RPMI8226 (cell line): ENCODE measurements at places on chromosomes 5 and 9.

DNA sequence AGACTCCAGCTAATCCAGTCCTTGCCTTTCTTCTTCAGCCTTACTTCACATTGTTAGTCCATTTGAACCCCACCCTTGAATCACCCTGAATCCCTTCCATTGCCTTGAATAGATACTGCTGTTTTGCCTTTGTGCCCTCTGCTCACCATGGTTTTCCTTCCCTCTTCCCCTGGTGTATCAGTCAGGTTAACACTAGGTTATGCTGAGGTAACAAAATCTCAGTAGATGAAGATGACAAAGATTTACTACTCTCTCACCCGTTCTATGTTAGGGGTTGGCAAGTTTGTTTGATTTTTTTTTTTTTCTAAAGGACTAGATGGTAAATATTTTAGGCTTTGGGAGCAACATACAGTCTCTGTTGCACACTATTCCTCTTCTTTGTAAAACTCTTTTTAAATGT lies 3.3 kb upstream of the VLDLR start:
- no peak for DNase-seq

GRCh38 chr9:90343366-90343765 lies 299.3 kb downstream of the DIRAS2 start:
- no peak for DNase-seq

DNA sequence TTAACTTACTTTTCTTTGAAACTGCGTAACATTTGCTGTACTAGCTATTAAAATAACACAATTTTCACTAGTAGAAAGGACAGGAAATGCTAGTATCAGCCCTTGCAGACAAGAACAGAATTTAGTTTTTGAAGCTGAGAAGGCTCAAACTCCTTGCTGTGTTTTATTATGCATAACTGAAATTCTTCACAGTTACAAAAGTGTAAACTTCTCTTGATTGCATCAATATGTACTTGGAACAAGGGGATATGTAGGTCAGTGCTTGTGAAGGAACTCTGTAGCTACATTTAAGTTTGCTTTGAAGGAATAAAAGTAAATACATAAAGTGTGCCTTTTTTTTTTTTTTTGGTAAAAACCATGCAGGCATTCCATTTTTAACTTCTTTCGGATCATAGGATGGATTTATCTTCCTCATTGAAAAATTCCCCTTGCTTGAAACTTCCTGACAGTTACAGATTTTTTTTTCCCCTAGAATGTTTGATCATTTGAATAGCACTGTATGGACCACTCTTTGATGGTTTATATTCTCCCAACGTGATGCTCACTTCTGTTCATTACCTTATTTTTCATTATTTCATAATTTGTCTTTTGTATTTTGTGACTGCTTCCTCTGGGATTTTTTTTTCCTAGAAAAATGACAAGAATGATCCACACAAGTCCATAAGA lies 94.9 kb upstream of the DAB2 start:
- no peak for DNase-seq

GRCh38 chr5:145945620-145946111 lies 9.3 kb downstream of the SH3RF2 start:
- no peak for DNase-seq

- DNase-seq, result no peak
Measured at GRCh38 chr9:14924230-14925219, 14.3 kb upstream of the FREM1 start.

GRCh38 chr5:21573416-21574314 lies 1279.5 kb downstream of the CDH12 start:
- DNase-seq, result no peak

DNA sequence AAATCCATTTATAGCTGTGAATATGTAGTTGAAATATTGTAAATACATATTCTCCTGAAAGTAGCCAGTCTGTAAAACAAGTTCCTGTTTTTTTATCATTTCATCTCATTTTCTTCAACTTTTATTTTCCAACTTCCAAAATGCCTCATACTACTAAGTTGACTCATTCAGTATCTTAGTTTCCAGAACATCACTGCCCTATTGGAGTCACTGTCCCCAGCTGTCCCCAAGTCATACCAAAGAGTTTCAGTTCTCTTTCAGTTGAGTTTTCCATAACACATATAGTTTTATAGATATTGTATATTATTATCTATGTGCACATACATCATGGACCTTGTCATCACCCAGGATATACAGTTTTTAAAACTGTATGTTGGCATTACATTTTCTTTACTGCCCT lies 261.7 kb downstream of the CDH12 start:
- DNase-seq, result no peak

DNA sequence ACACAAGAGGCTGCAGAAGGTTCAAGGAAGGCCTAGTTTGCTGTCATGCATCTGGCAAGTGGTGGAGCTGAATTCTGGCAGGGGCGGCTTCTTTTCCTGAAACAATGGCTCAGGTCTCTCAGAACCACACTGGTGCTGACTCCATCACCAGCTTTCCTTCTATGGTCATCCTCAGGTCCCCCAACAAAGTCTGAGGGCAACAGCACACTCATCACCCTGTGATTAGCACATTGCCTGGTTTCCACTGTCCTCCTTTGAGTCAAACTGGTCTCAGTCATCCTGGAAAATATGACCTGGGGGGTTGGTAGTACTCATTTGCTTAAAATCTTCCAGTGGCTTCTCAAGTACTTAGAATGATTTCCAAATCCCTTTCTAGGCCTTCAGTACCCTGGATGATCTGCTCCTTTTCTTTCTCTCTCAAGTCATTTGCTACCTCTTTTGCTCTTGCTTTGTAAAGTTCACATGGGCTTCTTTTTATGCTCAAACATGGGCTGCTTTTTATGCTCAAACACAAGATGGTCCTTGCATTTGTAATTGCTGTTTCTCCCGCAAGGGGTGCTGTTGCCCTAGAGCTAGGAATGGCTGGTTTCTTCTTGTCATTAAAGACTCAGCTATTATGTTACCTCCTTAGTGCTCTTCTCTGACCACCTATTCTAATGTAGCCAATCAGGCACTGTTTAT lies 144.9 kb downstream of the ALDH1A1 start:
- peak; percentile 4 for DNase-seq

GRCh38 chr5:1060535-1060981 lies 51.3 kb downstream of the SLC12A7 start:
- no peak for DNase-seq

- no peak for DNase-seq
Measured at GRCh38 chr9:128727640-128728248, 3.8 kb upstream of the ZDHHC12 start.

GRCh38 chr9:109717342-109717741 lies 62.7 kb upstream of the PALM2AKAP2 start:
- no peak for DNase-seq

GRCh38 chr5:14396066-14396465 lies 185.5 kb upstream of the OTULINL start:
- no peak for DNase-seq

GRCh38 chr9:36893184-36893583 lies 140.9 kb downstream of the PAX5 start:
- no peak for DNase-seq

GRCh38 chr5:171588790-171589189 lies 169.3 kb downstream of the FGF18 start:
- DNase-seq, result no peak

DNA sequence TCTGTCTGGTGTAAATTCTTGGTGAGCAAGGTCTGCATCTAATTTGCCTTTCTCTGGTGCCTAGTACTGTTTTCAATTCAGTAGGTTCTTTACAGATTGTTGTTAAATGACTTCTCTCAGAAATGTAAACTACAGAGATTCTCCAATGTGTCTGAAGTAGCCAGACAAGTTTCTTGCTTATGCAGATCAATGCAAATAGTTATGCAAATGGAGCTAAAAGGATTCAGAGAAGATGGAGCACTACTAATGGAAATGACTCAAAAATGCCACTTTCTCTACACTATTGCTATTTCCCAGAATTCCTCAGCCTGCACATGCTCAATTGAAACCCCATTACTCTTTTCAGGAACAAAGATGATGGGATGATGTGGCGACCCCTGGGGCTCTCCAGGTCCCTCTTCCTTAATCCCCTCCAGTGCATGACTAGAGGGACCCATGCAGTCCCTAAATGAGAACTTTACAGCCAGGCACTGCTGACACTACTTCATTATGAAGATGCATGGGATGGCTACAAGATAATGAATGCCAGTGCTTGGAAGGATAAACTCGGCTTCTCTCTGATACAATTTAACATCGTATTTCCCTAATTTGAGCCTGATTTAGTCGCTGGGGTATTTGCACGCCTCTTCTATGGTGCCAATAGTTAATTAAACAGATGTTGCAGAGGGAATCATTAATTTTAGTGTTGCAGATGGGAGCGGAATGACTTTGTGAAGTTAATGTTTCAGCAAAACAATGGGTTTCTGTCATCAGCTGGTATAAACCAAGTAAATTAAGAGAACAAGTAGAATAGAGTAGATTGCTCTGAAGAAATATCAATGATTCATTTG lies 753.2 kb downstream of the TLR4 start:
- DNase-seq, result no peak

GRCh38 chr9:95213117-95213516 lies 104.4 kb downstream of the FANCC start:
- DNase-seq, result no peak

DNA sequence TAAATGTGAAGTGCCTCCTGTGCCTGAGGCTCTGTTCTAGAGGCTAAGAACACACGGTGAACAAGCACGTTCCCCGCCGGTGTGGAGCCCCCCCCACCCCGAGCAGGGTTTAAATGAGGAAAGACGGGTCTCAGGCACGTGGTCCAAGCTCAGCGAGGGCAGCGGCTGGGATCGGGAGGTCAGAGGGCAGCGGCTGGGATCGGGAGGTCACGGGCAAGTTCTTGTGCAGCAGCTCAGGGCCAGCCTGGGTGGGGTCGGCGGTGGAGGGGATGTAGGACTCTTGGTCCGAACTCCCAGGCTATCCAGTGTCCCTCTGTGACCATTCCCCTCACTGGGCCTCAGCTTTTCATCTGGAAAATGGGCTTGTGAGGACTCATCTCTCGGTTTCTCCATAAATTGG lies 2.7 kb upstream of the GBGT1 start:
- DNase-seq, result no peak

DNA sequence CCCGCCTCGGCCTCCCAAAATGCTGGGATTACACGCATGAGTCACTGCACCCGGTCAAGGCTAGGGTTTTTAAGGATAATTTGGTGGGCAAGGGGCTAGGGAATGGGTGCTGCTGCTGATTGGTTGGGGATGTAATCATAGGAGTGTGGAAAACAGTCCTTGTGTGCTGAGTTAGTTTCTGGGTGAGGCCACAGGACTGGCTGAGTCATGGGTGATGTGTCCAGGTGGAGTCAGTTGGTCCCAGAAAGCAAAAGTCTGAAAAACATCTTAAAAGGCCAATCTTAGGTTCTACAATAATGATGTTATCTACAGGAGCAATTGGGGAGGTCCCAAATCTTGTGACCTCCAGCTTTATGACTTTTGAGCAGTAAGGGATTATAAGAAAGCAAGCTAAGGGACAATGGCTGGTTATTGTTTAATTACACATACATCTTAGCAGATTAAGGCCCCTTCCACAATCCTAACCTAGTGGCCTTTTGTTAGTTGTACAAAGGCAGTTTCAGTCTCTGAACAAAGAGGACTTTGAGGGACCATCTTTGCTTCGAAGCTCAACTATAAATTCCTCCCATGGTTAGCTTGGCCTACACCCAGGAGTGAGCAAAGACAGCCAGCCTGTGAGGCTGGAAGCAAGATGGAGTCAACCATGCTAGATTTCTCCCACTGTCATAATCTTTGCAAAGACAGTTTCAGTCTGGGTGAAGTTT lies 5.5 kb upstream of the AOPEP start:
- no peak for DNase-seq

DNA sequence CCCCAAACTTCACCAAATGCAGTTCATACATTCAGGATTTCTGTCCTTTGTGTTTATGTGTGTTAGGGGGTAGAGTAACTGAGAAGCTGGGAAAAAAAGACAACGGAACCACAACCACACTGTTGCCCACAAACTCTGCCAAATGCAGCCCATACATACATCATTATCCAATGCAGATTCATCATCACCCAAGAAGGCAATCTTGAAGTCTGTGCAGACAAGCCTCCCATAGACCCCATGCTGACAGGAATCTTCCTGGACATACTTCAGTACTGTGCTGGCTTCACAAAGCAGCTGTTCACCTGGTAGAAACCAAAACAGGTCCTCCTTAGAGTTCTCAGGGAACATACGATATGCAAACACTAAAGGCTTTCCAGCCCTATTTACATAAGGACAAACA lies 38.9 kb downstream of the MTMR12 start:
- DNase-seq, result no peak

DNA sequence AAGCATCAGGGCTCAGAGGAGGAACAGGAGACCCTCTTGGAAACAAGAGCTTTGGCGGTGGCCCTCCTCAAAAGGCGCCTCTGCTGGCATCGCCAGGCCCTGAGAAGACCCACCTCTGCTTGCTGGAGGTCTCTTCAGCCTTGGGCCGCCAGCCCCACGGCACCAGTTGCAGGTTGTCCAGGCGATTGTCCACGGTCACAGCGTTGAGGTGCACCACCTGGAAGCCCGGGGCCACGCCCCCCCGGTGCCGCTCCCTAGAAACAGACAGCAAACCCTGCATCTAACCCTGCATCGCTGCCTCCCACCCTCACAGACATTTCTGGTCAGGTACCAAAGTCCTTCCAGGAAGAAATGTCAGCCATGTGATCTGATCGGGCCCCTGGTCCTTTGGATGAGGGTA lies 3.5 kb downstream of the ZMYND19 start:
- no peak for DNase-seq
